ENCODE measurements at places on chromosomes 7 and 10.

DNA sequence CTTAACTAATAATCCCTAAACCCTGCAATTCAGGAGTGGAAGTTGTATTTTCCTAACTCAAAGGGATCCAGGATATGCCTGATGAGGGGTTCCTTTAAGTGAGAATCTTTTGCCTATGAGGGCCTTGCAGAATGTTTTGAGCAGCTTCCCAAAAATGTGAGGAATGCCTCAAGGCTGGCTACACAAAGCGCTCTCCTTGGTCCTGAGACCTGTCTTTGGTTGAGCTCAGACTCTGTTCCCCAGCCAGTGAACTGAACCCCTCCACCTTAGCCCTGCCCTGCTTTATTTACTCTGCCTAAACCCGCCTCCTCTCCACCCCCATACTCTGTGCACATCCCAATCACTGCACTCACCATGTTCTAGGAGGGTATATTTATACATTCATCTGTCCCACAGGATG lies 108.6 kb downstream of the NRCAM start:
- no peak for DNase-seq

DNA sequence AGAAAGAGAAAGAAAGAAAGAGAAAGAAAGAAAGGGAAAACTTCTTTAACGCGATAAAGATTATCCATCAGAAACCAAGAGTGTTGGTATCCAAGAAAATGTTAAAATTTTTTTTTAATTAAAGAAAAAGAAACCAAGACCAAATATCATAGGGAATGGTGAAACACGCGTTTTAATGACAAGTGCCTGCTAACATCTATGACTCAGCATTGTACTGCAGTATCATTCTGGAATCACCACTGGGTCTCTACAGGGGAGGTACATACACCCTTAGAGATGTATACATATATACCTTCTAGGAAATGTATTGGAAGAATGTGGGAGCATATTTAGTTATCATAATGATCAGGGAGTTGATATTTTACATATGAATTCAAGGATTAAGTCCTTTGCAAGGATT lies 32.1 kb upstream of the PIK3AP1 start:
- DNase-seq, result no peak

DNA sequence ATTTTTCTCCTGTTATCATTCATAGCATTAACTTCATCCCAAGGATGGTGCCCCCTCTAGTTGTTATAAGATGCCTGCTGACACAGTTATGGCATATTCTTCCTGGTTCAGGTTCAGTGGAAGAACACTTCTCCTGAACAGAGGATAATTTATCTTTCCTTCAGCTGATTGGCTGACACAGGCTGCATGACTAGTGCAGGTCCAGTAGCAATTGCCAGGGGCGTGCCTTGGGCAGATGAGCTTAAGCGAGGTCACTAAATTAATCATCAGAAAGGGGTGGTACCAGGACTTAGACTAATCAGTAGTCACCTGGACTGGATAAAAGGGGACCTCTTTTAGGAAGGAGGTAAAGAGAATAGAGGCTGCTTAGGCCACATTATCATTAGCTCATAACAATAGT lies 42.3 kb downstream of the BZW2 start:
- no peak for DNase-seq

DNA sequence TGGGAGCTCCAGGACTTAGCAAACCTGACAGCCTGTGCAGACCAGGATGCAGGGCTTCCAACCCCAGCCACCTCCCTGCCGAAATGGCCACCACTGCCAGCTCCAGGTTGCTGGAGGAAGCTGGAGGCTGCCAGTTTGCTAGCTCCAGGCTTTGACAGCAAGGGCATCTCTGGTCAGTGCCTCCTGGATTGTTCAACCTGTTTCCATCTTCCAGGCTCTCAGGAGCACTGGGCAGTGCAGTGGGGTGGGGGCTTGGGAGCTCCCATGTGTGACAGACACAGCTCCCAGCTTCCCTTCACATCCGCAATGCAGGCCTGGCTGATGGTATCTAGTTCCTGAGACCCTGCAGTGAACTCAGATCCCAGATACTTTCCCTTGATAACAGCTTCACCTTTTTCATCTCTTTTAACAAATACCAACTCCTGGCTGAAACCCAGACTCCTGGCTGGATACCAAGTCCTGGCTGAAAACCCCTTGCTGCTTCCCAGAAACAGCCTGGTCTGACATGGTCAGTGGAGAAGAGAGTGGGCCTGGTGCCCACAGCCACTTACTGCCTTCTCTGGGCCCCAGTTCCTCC lies 20.8 kb upstream of the RET start:
- no peak for DNase-seq

- DNase-seq, result no peak
Measured at GRCh38 chr10:60312818-60313588, 76.7 kb downstream of the ANK3 start.

DNA sequence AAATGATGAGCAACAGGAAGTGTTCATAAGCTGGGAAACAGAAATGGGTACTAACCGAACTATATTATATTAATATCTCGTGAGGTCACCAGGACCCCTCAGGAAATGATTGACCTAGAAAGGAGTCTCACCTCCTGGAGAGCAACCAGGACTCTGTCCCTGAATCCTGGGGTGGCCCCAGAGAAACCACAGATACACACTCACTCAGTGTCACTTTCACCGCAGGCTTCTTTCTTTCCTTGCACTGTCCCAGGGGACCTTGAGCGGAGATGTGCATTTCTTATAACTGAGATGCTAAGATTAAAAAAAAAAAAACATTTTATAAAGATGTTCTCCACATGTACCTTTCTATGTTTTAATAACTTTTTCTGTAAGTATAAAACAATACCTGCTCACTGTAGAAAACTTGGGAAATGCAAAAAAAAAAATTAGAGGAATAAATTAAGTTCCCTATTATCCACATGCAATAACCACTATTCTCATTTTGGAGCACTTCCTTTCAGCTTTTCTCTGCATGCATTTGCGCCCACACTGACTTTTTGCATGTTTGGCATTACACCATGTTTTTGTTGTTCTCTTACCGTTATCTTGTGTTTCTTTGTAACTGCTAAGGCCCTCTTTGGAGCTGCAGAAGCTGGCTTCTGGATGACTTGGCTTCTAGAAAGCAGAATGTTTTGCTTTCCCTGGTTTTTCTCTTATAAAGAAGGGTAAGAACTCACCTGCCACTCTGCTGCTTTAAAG lies 15.0 kb downstream of the NOD1 start:
- DNase-seq, result no peak
